CD4-positive, alpha-beta T cell (primary cell): ENCODE measurements at places on chromosomes 6 and 20.

- no peak for DNase-seq
These were observed 43.7 kb downstream of the DAAM2 start for GRCh38 chr6:39835821-39836295.

DNA sequence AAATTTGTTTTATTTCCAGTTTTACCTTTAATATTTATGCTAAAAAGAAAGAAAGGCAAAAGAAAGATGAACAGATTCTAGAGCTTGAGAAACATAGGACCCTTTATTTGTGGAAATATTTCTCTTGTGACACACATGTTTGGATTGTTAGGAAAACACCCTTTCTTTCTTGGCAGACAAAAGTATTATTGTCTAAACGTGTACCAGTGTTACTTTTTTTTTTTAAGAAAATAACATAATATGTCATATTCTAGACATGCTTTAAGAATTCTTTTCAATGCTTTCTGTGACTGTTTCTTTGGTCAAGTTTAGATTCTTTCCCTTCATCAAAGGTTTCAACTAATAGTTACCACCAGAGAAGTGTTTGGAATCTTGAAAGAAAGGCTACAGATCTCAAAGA is 183.4 kb upstream of the CNR1 start:
- DNase-seq = no peak

GRCh38 chr6:24874128-24874527 is 61.6 kb downstream of the RIPOR2 start:
- no peak for DNase-seq

DNA sequence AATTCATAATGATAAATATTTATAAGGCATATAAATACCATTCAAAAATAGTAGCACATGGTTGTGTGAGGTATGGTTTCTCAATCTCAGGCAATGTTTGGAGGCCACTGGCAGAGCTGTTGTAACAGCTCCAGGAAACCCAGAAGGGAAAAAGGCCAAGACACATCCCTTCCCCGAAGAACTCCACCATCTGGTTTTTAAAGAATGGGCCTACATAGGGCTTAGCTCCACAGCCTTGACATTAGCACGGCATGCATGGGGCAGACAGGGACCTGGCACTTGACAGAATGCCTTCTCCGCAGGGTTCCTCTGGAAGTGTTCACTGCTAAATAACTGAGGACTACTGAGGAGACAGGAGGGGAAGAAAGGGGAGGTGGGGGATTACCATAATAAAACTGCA is 16.1 kb upstream of the FOXO3 start:
- no peak for DNase-seq
